ENCODE measurements at places on chromosomes 7 and 10.
A peak's percentile ranks its signal among the peaks of the same experiment; 100 is the strongest.

GRCh38 chr10:131650771-131651673, 249.8 kb upstream of the PPP2R2D start:
- DNase-seq: no peak

DNA sequence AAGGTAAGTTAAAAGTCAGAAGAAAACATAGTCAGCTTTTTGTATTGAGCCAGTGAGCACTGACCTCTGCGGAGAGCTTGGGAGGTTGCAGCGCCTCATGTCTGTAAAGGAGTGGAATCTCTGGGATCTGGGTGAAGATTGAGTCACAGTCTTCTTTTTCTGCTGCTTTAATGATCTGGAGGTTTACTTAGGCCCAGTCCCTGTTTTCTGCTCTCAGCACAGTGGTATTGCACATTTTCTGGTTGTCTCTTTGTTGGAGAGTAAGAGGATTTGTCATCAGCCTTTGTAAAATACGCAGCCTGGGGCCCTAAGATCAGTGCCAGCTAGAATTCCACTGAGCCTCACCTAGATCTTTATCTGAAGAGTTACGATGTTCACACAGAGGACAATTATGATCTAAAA, 58.3 kb upstream of the GJD4 start:
- DNase-seq: peak; percentile 37

DNA sequence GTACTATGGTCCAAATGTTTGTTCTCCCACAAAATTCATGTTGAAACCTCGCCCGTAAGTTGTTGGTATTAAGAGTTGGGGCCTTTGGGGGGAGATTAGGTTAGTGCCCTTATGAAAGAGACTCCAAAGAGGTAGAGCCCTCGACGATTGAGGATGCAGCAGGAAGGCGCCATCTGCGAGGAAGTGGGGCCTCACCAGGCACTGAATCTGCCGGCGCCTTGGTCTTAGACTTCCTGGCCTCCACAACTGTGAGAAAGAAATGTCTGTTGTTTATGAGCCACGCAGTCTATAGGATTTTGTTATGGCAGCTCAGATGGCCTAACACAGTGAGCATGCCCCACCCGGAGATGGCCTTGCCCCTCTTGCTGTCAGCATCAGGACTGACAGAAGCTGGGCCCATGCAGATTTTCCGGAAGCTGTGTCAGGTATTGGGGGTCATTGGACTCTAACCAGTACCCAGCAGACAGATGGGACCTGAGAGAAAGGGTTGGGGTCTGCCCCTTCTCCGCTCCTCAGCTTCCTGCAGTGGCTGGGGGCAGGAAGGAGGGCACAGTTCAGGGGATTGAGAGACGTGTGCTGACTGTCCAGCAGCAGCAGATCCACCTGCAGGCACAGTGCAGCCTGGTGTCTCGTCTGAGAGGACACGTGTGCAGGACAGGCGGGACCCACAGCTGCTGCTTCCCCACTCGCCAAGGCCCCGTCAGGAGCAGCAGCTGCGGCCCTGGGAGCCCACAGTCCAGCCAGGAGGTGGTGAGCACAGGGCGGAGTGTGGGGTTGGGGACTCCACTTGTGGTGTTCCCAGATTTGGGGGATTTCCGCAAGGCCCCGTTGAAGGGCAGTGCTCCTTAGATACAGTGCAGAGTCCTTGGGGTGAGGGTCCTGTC, 47.8 kb downstream of the MGMT start:
- DNase-seq: no peak

GRCh38 chr10:128084991-128085390, 41.2 kb downstream of the MKI67 start:
- DNase-seq: no peak

GRCh38 chr10:21273400-21273968, 252.0 kb downstream of the SKIDA1 start:
- no peak for DNase-seq

DNA sequence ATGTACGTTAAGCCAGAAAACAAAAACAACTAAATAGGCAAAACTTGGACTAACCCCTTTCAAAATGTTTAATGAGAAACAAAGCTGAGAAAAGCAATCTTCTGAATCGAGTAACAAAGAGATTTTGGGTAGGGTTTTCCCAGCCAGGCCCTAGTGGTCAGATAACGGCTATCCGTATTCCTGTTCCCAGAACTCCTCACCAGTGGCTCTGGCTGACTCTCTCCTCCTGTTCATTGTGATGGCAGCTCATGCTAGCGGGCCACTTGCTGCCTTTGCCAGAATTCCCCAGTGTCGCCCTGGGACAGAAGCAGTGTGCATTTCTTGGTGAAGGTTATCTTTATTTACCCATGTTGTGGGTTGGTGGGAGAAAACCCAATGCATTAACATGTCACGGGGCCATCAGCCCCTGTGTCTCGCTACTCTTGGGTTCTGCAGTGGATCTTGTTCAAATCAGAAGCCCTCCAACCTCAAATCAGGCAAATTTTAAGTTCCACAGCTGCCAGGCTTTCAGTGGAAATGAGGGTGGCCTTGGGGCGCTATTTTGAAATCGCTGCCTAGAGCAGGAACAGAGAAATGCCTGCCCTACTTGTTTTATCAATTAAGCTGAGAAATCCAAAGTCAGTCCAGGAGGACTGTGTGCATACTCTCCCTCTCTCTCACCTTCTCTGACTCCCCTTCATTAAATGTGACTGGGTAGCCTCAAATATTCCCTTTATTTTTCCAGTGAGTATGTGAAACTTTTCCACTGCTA, 164.5 kb upstream of the NPVF start:
- no peak for DNase-seq

DNA sequence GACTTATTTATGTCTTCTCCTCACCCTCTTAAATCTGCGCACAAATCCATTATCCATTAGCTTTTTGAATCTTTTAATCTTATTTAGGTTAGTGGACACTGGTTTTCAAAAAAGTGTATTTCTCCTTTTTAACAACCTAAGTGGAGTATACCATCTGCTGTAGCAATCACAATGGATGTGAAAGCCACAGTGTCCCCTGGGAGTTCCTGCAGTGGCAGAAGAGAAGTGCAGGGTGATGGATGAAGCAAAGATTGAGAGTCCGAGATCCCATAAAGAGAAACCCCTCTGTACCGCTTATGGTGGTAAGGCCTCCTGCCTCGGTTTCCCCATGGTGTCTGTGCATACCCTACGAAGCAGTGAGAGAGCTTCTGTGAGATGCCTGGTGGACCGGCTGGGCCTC, 236.4 kb downstream of the COBL start:
- DNase-seq: no peak

DNA sequence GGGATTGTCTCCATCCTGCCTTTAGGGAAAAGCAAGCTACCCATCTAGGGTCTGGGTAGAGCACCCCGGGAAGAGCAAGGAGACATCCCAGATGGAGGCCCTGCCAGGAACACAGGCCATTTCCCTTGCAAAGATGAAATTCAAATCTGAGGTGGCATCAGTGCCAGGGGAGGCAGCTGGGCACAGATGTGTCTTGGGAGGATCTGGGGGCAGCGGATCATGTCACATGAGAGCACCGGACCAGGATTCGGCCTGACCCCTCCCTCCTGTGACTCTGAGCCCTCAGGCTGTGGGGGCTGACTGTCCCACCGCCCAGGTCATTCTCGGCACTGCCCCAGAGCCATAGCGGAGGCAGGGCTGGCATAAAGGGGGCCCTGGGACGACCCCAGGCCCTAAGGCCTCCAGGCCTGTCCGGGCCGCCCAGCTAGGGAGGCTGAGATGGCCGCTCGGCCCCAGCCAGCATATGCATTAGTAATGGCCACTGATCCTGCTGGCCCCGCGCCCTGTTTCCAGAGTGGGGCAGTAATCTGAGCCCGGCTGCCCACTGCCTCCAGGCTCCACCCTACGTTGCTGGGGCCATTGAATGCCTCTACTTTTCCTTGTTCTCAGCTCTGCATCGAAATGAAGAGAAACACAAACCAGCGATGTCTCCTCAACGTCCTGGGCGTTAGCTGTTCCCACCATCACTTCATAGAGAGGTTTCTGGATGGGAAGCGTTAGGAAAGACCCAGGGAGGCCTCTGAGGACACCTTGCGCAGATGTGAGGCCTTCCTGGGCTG, 148.5 kb downstream of the UBE2H start:
- no peak for DNase-seq

DNA sequence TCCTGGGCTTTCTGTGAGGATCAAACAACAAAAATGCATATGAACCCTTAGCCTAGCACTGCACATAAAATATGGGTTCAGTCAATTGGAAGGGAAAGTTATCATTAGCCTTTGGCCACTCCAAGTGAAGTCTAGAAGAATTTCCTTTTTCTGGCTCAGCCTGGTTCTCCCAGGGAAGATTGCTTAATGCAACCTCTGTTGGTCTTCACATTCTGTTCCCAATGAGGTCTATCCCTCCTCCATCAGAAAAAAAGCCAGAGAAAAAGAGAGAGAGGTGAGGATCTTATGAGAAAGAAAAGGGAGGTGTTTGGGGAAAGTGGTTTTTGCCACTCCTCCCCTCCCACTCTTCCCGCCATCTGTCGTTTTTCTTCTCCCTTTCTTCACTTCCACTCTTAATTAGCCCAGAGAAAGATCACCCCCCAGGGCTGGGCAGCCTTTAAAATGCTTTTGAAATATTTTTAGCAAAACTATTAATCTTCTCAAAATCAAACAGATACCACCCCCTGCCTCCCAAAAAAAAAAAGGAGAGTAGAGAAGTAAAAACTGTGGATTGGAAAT, 31.1 kb downstream of the CPVL start:
- DNase-seq: no peak
